ENCODE measurements at places on chromosomes 12 and 14.

DNA sequence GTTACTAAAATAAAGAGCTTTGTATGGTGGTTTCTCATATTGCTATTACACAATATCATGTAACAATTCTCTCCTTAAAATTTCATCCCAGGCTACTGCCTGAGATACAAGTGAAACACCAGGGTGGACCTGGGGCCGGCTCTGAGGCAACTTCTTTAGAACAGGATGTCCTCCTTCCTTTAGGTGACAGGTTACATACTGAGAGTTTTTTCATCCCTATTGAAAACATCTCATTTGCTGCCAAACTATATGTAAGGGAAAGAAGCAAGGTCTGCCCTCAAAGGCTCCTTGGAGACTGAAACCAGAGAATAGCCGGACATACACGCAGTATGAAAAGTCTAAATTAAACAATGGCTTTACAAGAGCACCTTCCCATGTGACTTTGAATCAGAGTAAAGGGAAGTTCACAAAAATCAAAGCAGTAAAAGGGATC lies 139.9 kb downstream of the DUSP6 start:
- peak; percentile 93 for DNase-seq

- DNase-seq, result peak; percentile 13
Measured at GRCh38 chr12:110932046-110932445, 11.7 kb upstream of the MYL2 start.

DNA sequence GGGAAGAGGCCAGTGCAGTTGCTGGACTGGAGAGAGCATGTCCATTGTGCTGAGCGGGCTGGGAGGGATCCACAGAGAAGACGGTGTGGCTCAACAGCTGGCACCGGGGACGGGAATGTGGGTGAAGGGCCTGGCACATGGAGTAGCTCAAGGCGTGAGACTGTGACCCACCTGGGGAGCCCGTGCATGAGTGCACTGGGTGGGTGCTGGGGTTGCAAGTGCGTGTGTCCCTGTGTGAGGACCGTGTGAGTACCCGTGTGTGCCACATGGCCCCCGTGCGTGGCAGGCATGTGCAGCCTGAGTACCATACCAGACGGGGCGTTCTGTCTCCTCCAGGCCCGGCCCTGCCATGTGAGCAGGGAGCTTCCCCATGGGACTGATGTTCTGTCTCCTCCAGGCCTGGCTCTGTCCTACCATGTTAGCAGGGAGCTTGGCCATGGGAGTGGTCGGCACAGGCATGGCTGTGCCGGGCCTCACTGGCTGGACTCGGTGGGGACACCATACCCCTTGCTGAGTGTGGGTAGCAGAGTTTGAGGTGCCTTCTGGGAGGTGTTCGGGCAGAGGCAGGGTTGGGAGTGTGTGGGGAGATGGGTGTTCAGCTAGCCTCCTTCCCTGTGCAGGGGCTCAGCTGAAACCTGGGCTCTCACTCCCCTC lies 234.4 kb downstream of the TMEM121 start:
- no peak for DNase-seq

GRCh38 chr14:100523843-100524169 lies 63.4 kb downstream of the BEGAIN start:
- no peak for DNase-seq

DNA sequence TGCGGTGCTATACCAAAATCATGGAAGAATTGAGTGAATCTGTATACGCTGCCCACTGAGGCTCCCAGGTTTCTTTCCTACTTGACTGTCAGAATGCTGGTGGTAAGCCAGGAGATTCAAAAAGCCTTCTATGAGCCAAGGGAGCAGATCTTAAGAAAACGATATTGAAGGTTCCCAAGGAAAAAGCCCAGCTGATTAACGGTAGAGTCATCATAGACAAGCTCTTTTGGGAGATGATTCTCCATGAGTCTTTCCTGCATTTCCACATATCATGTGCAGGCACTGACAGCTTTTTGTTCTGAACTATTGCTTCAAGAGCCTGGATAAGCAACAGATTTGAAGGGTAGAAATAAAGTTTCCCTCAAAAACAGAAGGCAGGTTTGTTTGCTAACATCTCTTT lies 17.5 kb downstream of the SLC35F4 start:
- no peak for DNase-seq

- DNase-seq, result no peak
Measured at GRCh38 chr12:47270782-47271664, 191.3 kb upstream of the AMIGO2 start.

DNA sequence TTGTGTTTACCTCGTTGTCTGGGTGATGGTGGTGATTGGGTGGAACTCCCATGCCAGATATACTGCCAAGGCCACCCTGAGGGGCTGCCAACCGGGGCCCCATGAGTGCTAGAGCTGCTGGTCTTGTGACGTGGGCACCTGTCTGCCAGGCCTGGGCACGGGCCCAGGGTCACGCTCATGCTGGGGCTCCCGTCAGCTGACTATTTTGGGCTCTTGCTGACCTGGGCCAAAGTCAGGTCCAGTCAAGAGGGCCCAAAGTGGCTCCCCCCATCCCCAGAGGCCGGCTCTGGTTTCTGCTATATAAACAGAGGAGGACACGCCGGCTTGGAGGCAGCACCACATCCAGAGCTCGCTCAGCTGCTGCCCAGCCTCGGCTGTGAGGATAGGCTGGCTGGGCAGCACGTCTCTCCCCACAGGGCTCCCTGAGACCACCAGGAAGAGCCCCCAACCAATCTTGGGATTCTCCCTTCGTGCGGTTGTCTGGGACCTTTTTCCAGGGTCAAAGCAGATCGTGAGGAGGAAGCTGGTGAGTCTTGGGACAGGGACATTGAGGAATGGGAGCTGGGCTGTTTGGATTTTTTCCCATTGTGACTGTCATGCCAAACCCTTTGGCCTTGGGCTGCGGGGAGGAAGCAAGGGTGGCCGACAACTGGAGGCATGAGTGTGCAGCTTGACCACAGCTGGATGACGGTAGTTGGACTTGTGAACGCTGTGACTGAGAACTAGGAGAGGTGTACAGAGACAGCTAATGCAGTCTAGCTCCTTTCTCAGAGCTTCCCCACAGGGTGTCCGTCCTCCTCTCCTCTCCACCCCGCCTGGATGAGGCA lies 7.6 kb upstream of the NR4A1 start:
- peak; percentile 38 for DNase-seq

- DNase-seq, result no peak
Measured at GRCh38 chr14:32623300-32624093, 294.4 kb downstream of the AKAP6 start.

DNA sequence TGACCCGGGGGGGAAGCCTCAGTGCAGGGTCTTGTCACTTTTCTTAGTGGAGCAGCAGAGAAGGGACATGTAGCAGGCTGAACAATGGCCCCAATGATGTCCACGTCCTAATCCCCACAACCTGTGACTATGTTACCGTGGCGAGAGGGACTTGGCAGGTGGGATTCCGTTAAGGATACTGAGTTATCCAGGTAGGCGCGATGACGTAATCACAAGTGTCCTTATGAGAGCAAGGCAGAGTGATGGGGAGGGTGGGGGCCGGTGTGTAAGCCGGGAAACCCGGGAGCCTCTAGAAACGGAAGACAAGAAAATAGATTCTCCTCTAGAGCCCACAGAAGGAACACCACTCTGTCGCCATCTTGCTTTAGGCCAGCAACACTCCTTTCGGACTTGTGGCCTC lies 4.4 kb downstream of the OTUB2 start:
- DNase-seq, result no peak

DNA sequence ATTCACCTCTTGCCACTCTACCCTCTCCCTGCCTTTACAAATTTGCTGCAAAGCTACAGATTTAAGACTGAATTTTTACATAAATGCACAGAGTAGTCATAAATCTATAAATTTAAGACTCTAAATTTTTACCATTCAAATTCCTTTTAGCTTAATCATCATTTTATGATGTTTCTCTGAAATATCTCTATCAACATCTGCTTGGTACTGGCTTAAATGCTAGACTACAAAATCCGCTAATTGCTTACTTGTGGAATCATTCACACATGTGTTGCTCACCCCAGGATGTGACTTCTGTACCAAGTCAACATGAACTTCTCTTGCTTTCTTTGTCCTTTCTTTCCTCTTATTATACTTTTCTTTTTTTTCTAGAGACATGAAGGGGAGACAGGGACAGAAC lies 109.2 kb downstream of the GALC start:
- DNase-seq, result no peak

GRCh38 chr14:34243401-34243800 lies 218.6 kb downstream of the SPTSSA start:
- no peak for DNase-seq

GRCh38 chr12:132362996-132363660 lies 33.7 kb upstream of the GALNT9 start:
- no peak for DNase-seq

DNA sequence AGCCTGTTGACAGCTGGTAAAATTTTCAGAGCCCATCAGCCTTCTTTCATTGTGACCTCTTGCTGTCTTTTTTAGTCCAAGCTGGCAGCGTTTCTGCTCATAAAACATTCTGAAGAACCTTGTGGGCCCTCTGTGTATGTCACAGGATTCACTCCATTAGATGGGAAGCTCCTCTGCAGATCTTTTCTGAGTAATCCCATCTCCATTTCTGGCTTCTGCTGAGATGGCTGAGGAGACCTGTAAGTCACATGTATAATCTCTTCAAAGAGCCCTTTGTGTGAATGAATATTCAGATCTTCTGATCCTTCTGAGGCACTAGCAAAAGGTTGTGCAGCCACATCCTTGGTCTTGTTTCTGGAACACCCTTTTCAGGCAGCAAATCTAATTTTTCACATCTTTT lies 2.8 kb downstream of the RXYLT1 start:
- DNase-seq, result no peak

- peak; percentile 79 for DNase-seq
Measured at GRCh38 chr12:71626098-71626497, 37.5 kb downstream of the ZFC3H1 start.

DNA sequence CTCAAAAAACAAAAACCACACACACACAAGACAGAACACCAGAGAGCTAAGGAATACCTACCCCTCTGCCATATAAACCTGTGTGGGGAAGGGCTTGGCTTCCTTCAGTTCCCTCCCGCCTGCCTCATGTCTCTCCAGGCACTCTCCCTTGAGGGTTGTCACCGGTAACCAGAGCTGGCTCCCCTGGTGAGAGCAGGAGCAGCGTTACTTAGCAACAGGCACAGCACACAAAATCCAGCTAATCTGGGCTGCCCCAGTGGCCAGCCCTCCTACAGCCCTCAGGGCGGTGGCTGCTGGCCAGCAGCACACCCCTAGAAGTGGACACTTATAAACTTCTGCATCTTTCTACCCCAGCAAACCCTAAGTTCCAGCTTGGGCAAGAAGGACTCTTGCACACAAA lies 21.6 kb upstream of the NR4A1 start:
- DNase-seq, result no peak

DNA sequence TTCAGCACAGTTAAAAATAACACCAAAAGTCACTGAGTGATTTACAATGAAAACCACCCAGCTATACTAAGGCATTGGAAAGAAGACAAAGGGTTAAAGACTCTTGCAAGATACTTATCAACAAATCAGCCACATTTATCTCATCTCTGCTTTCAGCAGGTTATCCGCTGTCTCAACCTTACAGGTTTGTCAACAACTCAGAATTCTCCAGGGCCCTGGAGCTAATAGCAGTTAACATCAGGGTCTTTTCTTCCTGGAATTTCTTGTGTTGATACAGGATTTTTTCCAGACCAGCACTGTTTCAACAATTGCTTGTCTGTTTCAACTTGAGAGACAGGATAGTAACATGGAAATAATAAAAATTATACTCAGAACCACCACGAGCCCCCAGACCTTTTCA lies 3.5 kb downstream of the PKP2 start:
- no peak for DNase-seq

GRCh38 chr12:131835616-131836171 lies 7.5 kb downstream of the MMP17 start:
- DNase-seq, result no peak

GRCh38 chr12:76943008-76943407 lies 64.2 kb upstream of the CSRP2 start:
- DNase-seq, result no peak

DNA sequence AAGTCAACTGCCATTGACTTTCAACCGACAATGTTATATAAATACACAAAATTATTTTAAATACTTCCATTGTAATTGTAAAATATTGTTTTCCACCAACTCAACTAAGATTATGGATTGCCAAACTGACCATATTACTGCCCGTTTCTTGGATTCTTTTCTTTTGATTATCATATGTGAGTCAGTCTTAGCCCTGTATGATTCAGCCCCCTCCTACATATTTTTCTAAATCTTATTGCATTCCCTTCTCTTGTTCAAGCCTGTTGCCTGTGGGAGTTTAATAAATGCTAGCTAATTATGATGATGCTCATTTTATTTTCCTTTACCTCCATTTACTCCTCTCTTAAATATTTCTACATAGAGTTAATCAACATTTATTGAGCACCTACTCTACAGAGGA lies 6.8 kb downstream of the RASSF9 start:
- no peak for DNase-seq

DNA sequence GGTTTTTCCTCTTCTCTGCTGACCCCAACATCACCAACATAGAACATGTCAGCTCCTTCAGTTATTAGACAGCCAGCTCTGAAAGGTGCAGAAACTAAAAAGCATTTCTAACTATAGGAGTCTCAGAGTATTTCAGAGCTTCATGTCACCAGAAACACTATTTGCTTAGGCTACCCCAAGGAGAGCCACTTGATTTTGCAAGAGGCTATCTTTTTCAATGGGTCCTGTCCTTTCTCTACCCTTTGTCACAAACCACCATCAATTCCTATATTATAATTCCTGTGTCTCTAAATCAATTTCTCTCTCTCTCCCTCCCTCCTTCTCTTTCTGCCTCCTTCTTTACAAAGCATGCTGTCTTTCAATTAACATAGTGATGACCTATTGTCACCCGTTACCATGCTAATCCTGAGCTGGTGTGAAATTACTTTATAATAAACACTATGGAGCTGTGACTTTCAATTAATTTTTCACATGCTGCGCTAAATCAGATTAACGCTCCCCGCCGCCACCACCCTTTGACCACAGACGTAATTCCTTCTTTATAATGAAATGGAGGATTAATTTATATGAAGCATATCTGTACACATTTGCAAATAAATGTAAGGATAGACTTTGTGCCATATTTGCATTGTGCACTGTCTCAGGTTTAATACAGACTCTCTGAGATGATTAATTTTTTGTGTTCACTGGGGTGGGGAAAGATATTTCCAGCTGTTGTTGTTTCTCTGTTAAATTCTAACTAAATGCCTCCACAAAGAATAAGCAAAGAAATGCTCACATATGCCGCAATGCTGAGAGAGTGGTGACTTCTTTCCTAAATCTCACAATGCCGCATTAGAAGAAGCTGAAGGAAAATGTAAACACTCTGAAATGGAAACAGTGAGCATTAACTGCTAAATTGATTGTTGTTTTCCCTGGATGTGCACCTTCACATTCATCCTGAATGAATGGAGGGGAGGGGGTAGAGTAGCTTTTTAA lies 418.6 kb downstream of the PDZRN4 start:
- DNase-seq, result no peak

Measured in lung microvascular endothelial cell (primary cell).